ENCODE measurements at places on chromosomes 13 and 19.

DNA sequence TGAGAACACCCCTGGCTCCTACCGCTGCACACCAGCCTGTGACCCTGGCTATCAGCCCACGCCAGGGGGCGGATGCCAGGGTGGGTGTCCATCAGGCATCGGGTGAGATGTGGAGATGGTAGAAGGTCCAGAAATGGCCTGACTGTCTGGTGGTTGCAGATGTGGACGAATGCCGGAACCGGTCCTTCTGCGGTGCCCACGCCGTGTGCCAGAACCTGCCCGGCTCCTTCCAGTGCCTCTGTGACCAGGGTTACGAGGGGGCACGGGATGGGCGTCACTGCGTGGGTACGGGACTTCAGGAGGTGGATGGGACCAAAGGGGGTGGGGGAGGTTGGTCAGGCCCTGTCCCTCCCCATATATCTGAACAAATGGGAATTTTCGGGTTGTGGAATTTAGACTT is 15.8 kb downstream of the LTBP4 start:
- DNase-seq, result no peak

- DNase-seq, result no peak
These were observed 11.1 kb downstream of the GRAMD1A start for GRCh38 chr19:35011091-35011689.

GRCh38 chr13:39419876-39420275 is 183.1 kb downstream of the LHFPL6 start:
- peak; percentile 61 for DNase-seq

DNA sequence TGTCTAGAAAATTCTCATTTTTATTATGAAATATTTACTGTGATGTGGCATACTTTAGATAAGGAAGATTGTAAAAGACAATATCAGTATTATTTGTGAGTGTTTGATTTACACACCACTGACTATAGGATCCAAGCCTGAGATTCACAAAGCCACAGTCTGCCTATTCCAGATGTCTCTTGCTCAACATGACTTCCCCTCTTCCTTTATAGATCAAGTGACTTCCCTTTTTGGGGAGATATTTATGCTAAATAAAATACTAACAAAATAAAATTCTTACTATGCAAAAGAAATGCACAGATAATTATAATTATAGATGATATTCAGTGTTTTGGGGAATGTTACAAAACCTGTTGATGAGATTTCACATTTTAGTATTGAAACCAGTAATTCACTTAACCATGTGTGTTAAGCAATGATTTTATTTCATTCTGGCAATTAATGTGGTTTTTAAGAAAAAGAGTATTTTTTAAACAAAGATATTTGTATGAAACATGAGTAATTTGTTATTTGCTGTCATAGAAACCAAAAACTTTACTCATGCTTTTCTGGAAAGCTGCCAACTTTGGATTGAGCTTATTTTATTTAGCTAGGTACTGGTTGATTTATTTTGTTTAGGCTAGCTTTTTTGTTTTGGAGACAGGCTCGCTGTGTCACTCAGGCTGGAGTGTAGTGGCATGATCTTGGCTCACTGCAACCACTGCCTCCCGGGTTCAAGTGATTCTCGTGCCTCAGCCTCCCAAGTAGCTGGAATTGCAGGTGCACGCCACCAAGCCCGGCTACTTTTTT is 13.7 kb upstream of the GPR183 start:
- DNase-seq, result no peak

DNA sequence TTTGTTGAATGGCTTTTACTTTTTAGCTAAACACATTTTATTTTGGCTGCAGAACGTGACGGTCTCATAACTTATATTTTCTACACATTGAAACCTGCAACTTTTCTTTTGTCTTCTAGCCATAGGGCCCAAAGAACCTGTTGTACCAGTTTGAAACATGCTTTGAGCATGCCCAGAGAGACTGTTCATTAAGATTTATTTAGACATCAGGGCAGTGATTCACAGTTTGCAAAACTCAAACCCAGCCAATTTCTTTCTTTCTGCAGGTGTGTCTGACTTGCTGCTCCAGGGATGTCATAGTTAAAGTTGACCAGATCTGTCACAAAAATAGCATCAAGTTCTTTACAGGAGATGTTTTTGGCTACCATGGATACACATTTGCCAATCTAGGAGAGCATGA is 22.0 kb downstream of the SAE1 start:
- DNase-seq, result no peak

- no peak for DNase-seq
These were observed 651 bp upstream of the POLR1D start for GRCh38 chr13:27621116-27621365.

GRCh38 chr19:17020385-17020784 is 6.2 kb downstream of the CPAMD8 start:
- no peak for DNase-seq

- DNase-seq, result no peak
These were observed 36.7 kb downstream of the ZAR1L start for GRCh38 chr13:32278426-32278825.

- peak; percentile 31 for DNase-seq
These were observed at the start of gene KASH5 for GRCh38 chr19:49387936-49388372. Gene KASH5 (plus strand): TSS chr19:49388249. CDS start chr19:49390884, 2,635 bp downstream.

Measured in COR-L47 (cell line).